ENCODE measurements at places on chromosomes 12 and 14.

- DNase-seq, result peak; percentile 84
Measured at GRCh38 chr14:50064993-50065392, 51.4 kb downstream of the VCPKMT start.

GRCh38 chr14:34081576-34082136 is 130.8 kb upstream of the EGLN3 start:
- no peak for DNase-seq

- DNase-seq, result no peak
Measured at GRCh38 chr14:99254328-99255009, 17.5 kb downstream of the BCL11B start.

DNA sequence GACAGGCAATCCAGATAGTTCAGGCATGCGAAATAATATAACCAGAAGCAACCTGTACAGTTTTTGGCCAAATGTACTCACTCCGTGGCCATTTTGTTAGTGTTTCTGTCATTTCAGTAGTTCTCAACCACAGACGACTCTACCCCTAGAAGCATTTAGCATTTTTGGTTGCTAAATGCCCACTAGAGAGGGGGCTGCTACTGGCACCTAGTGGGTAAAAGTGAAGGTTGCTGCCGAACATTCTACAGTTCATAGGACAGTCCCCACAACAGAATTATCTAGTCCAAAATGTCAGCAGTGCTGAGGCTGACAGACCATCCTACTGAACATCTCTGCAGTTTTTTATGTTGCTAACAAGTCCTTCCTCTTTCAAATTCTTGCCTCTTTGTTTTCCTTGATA is 107.4 kb downstream of the TSHR start:
- peak; percentile 8 for DNase-seq

DNA sequence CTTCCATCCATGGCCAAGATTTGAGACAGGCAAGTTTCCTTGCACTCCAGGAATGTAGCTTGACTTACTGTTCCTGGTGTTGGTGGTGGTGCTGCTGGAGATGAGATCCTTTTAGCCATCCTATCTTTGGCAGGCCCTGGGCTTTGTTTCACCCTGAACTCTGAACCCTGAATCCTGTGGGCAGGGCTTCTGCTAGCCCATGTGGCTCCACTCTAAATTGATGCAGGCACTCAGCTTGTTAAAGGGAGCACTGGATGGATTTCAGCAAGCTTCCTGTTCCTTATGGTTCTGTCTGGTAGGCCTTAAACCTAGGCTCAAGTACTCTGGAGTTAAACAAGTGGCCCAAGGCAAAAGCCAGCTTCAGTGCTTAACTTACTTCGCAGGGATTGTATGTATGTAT is 138.2 kb downstream of the RGS6 start:
- no peak for DNase-seq

- DNase-seq, result peak; percentile 41
Measured at GRCh38 chr12:11730299-11731041, 81.0 kb downstream of the ETV6 start.

- DNase-seq, result no peak
Measured at GRCh38 chr12:47156167-47156736, 76.5 kb upstream of the AMIGO2 start.

DNA sequence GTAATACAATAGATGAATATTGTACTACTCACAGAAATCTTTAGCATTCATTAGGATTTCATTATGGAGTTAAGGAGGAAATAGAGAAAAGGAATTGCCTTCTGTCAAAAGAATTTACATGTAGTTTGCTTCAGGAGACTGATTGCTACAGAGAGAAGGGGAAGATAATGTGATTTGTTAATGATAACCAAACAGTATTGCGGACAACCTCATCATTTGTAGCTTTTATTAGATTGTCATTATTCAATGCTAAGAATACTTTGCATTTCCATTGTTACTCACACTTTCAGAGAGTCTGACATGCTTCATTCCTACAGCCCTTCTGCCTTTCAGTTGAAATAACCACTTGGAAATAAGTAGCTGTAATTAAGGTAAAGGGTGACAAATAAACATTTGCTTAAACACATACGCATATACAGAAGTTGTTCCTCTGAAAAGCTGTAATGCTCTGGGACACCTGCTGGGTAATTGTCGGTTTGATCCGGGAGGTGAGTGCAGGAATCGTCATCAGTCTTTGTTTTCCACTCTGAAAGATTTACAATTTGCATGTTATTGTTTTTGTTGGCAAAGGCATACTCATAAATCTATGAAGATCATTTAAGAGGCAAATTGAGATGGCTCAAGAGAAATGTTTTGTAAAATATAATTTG is 600.2 kb downstream of the TRHDE start:
- no peak for DNase-seq

DNA sequence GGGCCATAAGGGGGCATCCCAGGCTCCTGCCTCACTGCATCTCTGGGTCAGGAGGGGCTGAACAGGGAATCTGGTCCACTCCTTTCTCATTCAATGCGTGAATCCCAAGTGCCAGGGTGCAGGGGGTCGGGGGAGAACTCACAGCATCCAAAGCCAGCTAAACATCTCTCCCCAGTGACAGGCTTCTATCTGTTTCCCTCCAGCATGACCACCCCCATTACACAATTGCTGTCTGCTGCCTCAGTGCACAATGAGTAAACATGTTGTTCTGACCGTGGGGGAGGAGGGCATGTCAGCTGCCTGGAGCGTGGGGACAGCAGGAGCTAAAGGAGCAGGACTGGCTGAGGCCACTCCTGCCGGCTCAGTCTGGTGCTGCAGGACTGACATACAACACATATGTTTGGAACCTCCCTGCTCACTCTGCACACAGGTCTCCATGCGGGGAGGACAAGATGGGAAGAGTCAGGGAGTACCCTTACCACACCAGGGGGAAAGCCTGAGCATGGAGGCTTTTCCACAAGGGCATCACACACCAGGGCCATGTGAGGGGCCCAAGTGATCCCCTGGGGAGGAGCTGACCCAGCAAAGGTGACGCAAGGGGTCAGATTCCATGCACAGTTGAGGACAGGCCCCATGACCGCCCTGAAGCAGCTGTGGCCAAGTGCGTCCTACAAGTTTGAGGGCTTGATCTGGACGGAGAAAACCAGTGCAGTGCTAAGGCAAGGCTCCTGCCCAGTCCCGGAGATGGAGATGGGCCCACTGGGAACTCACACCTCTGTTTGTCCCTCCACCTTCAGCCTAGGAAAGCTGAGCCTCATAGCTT is 1.4 kb downstream of the TNS2 start:
- no peak for DNase-seq

DNA sequence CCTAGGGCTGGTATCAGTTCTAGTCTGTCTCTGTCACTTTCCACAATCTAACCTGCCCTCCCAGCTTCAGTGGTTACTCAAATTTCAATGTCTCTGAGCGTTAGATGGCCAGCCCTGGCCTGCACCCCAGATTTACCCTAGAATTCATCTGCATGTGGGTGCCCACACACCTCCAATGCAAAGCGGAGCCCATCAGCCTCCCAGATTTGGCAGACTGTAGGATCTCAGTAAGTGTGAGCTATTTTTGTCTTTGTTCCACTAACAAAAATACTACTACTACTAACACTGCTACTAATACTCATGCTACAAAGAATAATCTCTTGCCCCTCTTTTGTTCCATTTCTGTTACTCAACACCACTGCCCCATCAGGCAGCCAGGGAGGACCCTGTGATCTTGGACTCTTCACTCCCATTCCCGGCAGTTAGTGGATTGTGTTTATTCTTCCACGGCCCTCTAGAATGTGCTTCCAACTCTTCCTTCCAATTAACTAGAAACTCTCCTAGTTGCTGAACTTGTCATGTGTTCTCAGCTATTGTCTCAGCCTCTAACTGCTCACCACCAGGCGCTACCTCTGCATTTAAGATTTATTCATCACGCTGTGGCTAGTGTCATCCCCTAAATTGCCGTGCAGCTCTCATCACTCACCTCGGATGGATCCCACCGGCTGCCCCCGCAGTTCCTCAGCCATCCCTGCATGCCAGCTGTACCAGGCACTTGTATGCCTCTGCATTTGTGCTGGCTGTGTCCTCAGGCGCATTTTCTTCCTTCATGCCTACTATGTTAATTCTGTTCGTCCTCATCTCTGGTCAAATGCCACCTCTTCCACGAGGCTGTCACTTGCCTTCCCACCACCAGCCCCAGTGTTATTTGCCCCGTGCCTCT is 150.6 kb upstream of the HIF1A start:
- no peak for DNase-seq

GRCh38 chr14:94397289-94398181 is 9.1 kb upstream of the SERPINA1 start:
- DNase-seq, result no peak

DNA sequence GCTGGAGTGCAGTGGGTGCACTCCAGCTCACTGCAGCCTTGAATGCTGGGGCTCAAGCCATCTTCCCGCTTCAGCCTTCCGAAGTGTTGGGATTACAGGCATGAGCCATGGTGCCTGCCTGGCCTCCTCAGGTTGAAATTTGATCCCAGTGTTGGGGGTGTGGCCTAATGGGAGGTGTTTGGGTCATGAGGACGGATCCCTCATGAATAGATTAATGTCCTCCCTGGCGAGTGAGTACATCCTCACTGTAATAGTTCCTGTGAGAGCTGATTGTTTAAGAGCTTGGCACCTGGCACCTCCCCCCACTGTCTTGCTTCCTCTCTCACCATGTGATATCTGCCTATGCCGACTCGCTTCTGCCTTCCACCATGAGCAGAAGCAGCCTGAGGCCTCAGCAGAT is 84.7 kb downstream of the TSPAN9 start:
- DNase-seq, result no peak

GRCh38 chr12:89593873-89594272 is 68.0 kb upstream of the POC1B start:
- DNase-seq, result no peak
